ENCODE measurements at places on chromosomes 12 and 14. TPM values are rescaled to one million over a fixed set of nuclear protein-coding genes. Genes with fewer than 3 reads are reported as not detected.
A peak's percentile ranks its signal among the peaks of the same experiment; 100 is the strongest.

GRCh38 chr14:56774503-56774902, 35.8 kb downstream of the OTX2 start:
- no peak overlapping the region for H3K27ac ChIP-seq
- H3K4me1 ChIP-seq, result no peaks in the 10 kb centered on the region
- H3K36me3 ChIP-seq, result no peaks in the 10 kb centered on the region
- H3K4me3 ChIP-seq, result no peak overlapping the region
- DNase-seq, result no peak

PLEKHH1 gene
- total RNA-seq, result 3.3 TPM

DNA sequence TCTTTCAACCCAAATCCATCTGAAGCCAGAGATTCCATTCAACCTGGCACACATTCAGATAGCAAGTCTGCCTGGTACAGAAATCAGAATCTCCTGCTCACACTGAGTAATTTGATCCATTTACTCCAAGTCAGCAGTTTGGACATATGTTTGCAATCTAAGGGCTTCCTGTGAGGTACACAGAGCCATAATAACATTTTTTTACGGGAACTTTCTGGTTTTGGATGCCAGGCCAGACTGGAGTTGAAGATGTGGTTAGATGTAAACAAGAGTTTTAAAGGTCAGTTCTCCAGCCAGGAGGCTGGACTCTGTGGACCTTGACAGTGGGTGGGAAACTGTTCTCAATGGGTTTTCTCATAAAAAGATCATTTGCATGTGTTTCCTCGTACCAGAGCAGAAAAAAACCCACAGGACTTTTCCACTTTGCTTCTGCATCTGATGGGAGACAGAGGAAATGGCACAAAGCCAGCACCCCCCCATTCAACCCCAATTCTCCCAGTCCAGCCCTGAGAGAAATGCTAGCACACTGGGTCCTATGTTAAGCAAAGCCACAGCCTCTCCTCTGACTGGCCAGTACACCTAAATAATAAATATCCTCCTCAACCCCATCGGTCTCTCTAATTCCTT, 17.7 kb upstream of the TSPAN11 start:
- H3K36me3 ChIP-seq, result no peaks in the 10 kb centered on the region
- no peak overlapping the region for H3K27ac ChIP-seq
- DNase-seq, result peak; percentile 79
- H3K4me3 ChIP-seq, result no peak overlapping the region

PTPRB gene
- 2.5 TPM for total RNA-seq

CLEC1B gene
- not detected for total RNA-seq

UNG gene
- 20.5 TPM for total RNA-seq

- H3K4me1 ChIP-seq, result no peaks in the 10 kb centered on the region
- no peaks in the 10 kb centered on the region for H3K27me3 ChIP-seq
- H3K4me3 ChIP-seq, result no peak overlapping the region
- peaks cover 3% of the 10 kb centered on the region for H3K36me3 ChIP-seq
Measured at GRCh38 chr12:42534184-42534838, 55.2 kb downstream of the PRICKLE1 start.

DNA sequence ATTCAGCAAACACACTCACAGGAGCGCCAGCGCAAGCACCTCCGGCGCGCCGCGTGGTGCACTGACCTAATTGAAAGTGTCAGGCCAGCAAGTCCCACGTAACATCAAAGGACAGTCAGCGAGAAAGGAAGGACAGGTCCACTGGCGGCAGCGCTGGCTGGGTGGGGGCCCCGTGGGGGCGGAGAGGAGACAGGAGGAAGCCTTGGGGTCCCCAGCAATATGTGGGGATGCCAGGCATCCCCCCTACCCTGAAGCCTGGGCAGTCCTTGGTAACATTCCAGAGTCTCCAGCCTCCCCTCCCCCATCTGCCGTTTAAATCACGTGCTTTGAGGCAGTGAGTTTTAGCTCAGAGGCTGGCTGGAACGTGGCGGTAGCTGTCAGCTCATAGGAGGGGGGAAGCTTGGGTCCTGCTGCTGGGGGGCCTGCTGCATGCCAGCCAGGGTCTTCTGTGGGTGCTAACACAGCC, 159.2 kb downstream of the CALM1 start:
- no peak overlapping the region for H3K27ac ChIP-seq
- H3K4me3 ChIP-seq, result no peak overlapping the region
- H3K27me3 ChIP-seq, result no peaks in the 10 kb centered on the region

Measured in astrocyte (in vitro differentiated cells and primary cell).